ENCODE measurements at places on chromosomes 2 and 18.

- DNase-seq: no peak
These were observed 31.3 kb upstream of the CNTNAP5 start for GRCh38 chr2:123993728-123994323.

DNA sequence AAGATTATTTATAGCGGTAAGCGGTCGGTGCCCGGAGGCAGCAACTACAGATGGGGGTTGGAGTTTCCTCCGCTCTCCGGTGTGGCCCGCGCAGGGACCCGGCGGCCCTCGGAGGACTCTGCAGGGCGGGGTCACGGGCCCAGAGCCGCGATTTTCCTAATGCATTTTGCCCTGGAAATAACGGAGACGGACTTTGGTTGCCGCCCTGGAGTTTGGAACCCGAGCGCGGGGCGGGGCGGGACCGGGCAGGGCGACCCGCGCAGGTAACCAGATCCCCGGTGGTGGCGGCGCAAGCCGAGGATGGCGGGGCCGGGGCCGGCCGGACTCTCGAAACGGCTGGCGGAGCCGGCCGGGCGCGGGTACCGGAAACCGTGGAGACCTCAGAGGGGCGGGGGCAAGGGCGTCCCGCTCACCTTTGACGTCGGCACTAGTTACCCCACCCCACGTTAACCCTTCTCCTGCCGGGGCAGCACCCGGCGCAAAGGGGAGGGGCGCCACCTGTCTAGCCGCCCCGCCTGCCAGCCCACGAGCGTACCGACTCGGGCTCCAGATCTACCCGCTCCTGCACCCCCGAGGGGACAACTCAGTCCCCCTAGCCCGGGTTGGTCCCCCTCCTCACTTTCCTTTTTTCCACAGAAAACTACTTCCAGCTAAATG, 2.9 kb downstream of the CYP26B1 start:
- DNase-seq: no peak

- DNase-seq: no peak
These were observed 155.2 kb downstream of the TWIST2 start for GRCh38 chr2:239002954-239003623.

DNA sequence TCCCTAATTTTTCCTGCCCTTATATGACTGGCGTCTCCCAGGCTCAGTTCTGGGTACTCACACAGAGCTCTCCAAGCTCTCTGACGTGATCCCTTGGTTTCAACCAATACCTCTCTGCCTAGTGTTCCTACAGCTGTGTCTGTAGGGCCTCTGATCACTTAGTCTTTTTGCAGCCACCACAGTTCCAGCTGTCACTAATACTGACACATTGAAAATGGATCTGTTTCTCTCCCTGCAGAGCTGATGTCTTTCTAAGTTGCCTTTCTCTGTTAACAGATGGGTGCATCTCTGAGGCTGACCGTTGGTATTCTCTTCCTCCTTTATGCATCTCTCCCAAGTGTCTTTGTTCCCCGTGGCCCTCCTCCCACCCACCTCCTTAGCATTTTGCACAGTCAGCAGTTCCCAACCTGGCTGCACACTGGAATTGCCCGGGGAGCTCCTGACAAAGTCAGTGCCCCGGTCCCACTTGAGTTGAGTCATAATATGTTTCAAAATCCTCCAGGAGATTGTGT, 62.5 kb downstream of the CERS6 start:
- no peak for DNase-seq

GRCh38 chr2:72676341-72677025, 149.3 kb downstream of the EXOC6B start:
- DNase-seq: no peak

- DNase-seq: no peak
These were observed 104.4 kb upstream of the SLC39A10 start for GRCh38 chr2:195552581-195552980.
